ENCODE measurements at places on chromosomes 13 and 19.

- DNase-seq = no peak
Measured at GRCh38 chr19:11539495-11540365, 1.1 kb downstream of the CNN1 start.

- no peak for DNase-seq
Measured at GRCh38 chr19:14561847-14562351, 10.0 kb downstream of the NDUFB7 start.

- no peak for DNase-seq
Measured at GRCh38 chr13:79810669-79811068, 329.7 kb downstream of the NDFIP2 start.

- no peak for DNase-seq
Measured at GRCh38 chr19:10544753-10545251, 1.1 kb downstream of the ATG4D start.

- DNase-seq = no peak
Measured at GRCh38 chr13:35833608-35834275, 297.4 kb downstream of the DCLK1 start.

DNA sequence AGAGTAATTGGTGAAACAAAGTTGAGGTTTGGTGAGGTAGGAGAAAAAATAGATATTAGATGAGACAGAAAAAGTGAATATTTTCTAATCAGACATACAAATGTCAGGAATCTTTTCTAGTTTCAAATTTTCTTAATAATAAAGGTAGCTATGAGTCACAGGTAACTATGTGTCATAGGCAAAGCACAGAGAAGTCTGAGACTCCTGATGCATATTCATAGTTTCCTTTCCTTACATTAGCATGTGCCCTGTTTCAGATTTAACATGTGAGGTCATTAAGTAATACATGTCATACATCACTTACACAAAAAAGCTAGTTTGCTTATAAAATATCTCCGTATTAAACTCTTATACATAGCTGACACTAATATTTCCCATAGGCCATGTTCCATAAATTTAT is 1141.3 kb upstream of the PCDH20 start:
- DNase-seq = no peak

DNA sequence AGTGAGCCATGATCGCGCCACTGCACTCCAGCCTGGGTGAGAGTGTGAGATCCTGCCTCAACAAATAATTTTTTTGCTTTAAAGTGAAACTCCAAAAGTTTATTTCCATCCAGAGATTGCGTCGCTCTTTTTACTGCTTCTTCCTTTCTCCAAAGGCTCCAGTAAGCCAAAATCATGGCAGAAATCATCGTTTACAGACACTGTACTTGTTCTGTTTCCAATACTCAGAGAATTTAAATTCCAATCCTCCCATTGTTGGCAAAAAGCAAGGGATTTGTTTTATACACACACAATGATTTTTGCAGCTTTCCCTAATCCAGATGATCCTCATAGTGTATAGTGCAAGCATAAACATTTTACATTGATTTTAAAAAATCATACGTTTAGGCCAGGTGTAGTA is 15.3 kb downstream of the FBXO27 start:
- no peak for DNase-seq

GRCh38 chr19:8612807-8613171 is 2.3 kb upstream of the ADAMTS10 start:
- no peak for DNase-seq

- DNase-seq = no peak
Measured at GRCh38 chr13:42028113-42028799, 20.2 kb upstream of the DGKH start.

GRCh38 chr13:29624997-29625396 is 29.5 kb upstream of the SLC7A1 start:
- DNase-seq = no peak

DNA sequence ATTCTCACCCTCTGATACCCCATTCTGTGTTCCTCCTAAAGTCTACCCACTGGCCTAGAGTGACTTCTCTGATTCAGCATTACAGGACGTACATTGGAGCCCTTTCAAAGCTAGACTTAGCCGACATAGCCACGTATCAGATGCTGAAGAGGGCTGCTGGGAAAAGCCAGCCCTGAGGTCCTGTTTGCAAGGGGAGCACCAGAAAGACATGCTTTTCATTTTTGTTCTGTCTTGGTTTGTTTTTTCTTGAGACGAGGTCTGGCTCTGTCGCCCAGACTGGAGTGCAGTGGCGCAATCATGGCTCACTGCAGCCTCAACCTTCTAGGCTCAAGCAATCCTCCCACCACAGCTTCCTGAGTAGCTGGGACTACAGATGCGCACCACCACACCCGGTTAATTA is 6.3 kb upstream of the ZSWIM4 start:
- no peak for DNase-seq

GRCh38 chr13:42786715-42787114 is 5.3 kb downstream of the FAM216B start:
- no peak for DNase-seq

GRCh38 chr19:53538378-53539109 is 599 bp downstream of the ZNF331 start:
- DNase-seq = no peak

- DNase-seq = peak; percentile 86
Measured at GRCh38 chr19:532561-533363, 1.2 kb downstream of the CDC34 start.

GRCh38 chr13:106449096-106449495 is 86.4 kb downstream of the EFNB2 start:
- no peak for DNase-seq

DNA sequence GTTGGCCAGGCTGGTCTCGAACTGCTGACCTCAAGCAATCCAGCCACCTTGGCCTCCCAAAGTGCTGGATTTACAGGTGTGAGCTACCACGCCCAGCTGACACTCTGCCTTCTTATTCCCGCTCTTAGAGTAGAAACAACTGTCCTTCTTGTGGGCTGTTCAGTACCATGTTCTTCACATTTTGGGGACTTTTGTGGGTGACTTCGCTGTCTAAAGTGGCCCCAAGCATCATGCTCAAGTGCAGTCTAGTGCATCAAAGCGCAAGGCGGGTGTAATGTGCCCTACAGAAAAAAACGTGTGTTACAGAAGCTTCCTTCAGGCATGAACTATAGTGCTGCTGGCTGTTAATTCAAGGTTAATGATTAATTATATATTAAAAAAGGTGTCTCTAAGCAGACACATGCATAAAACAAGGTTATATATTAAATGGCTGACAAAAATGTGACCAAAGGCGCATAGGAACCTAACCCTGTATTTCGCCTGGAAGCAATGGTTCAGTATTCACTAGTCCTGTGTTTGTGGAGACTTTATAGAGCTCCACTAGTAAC is 38.3 kb downstream of the ABCC4 start:
- no peak for DNase-seq

DNA sequence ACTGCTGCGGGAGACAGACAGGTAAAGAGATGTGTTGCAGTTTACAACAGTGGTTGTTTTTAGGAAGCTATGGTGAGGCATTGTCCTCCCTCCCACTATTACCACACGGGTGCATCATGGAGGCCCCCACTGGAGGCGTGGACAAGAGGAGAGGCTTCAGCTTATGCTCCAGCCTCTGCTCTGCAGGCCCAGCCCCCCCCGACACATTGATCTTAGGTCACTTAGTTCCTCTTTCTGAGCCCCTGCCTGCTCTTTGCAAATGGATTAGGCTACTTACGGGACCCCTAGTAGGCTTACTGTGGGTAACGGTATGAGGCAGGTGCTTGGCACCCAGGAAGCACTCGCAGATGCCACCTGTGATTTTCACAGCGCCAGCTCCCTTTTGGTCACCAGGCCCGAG is 123.9 kb downstream of the SLC7A1 start:
- no peak for DNase-seq
